ENCODE measurements at places on chromosomes 13 and 19. TPM values are rescaled to one million over a fixed set of nuclear protein-coding genes. Genes with fewer than 3 reads are reported as not detected.

ZNF69 gene
- not detected for total RNA-seq

GNG7 gene
- total RNA-seq, result 0.06 TPM

ZNF44 gene
- 0.86 TPM for total RNA-seq

SNRNP70 gene
- total RNA-seq, result 311 TPM

CLIP3 gene
- total RNA-seq, result 0.74 TPM

All from A549 treated with Hydrocortisone at 1 μM for 4 hours (cell line).